ENCODE measurements at places on chromosomes 12 and 14.

- DNase-seq, result no peak
Measured at GRCh38 chr12:104669089-104669721, 212.5 kb downstream of the CHST11 start.

- DNase-seq, result no peak
Measured at GRCh38 chr14:59271734-59272133, 83.3 kb downstream of the DAAM1 start.

GRCh38 chr12:67630373-67631088 is 18.0 kb upstream of the DYRK2 start:
- peak; percentile 82 for DNase-seq

GRCh38 chr12:93243689-93244513 is 133.8 kb upstream of the NUDT4 start:
- peak; percentile 83 for DNase-seq

GRCh38 chr14:66219886-66220285 is 266.3 kb upstream of the CCDC196 start:
- DNase-seq, result no peak

GRCh38 chr12:122886851-122887818 is 8.8 kb downstream of the VPS37B start:
- no peak for DNase-seq

GRCh38 chr14:50232276-50232642 is 881 bp upstream of the SOS2 start:
- no peak for DNase-seq

DNA sequence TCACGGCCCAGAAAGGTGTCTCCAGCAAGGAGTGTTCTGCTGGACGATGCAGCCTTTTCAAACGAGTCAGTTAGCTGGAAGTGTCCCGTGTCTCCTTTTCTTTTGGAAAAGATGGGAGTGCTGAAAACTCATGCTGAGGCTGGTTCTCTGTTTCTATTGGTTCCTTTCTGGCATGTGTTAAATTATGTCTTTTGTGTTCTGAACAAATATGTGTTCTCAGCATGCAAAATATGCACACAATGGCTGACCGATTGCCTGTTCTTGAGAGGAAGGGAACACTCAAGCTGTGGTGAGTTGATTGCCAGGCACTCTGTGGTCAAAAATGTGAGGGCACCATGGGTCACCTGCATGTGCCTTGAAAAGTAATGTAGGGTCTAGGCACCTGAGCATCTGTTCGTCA is 181.3 kb downstream of the CACNA1C start:
- DNase-seq, result no peak

DNA sequence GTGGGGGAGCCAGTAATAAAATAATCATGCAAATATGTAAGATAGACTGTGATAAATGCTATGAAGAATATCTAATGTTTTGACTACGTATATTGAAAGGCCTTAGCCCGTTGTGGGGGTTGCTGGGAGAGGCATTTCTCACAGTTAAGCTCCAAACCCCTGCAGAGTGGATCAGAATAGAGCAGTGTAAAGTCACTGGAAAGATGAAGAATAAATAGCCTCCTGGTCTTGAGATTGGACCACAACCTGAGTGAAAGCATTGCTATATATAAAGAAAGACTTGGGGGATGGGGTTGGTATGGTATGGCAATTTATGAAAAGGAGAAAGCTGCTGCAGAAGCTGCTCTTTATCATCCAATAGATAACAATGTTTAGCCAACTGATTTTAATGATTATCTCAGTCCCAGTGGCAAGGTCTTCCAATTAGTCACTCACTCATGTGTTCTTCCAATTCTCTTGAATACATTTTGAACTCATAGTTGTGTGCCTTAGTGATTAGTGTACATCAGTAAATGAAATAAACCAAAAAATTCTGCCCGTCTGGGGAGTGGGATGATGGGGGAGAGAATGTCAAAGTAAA is 10.2 kb downstream of the PLEKHA5 start:
- DNase-seq, result no peak

GRCh38 chr12:114508529-114509129 is 102.7 kb upstream of the TBX5 start:
- DNase-seq, result peak; percentile 62

GRCh38 chr12:76277480-76277879 is 70.7 kb downstream of the BBS10 start:
- no peak for DNase-seq

DNA sequence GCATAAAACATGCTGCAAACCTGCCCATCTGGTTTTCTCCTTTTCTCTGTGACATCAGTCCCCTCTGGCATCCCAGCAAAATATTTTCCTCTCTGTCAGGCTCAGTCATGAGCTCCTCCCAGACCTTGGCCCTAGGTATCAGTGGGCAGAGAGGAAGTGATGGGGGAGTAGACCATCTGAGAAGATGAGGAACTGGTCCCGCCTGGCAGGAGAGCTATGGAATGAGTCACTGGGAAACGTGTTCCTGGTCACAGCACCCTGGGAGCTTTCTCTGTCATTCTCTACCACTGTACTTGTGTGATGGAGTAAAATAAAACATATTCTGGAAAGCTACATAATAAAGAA is 5.0 kb upstream of the SRSF9 start:
- peak; percentile 84 for DNase-seq

DNA sequence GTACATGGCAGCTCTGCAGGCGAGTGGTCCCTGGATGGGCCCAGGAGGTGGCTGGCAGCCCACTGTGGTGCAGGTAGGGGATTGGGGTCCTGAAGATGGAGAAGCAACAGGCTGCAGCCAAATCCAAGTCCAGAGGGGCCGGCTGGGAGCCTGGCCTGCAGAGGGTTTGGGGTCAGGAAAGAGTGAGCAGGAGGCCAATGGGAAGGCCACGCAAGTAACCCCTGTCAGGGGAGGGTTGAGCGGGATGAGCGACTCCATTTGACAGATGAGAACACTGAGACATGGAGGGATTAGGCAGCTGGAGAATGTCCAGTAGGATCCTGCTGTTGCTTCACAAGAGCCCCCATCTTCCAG is 136.0 kb downstream of the BCL11B start:
- DNase-seq, result no peak

DNA sequence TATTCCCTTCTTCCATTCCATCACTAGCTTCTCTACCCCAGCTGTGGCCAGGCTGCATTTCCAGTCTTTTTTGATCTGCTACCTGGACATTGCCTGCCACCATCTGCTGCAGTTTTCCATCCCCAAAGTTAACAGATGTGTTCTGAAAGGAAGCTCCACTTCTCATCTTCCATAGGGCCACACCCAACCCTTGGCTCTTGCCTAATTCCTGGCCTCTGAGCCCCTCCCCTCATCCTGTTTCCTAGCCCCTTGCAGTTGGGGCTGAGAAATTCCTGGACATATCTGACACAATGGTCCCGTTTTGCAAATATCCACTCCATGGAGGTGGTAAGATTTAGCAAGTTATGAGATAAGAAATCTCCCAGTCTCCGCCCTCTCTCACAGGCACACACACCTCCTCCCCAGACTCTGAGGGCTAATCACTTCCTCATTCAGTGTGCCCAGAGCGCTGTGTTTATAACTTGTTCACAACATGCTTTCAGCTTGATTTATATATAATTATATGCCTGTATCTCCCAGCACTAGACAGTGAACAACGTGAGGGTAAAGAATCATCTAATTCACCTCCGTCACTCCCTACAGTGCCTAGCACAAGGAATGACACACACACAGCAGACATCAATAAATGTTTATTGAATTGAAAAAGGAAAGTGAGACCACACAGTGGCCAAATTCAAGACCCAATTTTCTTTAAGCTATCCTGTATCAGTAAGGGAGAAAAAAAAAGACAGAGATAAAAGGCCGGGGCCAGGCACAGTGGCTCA is 13.4 kb downstream of the SMUG1 start:
- peak; percentile 11 for DNase-seq

- DNase-seq, result no peak
Measured at GRCh38 chr14:81371802-81372201, 28.3 kb downstream of the STON2 start.

DNA sequence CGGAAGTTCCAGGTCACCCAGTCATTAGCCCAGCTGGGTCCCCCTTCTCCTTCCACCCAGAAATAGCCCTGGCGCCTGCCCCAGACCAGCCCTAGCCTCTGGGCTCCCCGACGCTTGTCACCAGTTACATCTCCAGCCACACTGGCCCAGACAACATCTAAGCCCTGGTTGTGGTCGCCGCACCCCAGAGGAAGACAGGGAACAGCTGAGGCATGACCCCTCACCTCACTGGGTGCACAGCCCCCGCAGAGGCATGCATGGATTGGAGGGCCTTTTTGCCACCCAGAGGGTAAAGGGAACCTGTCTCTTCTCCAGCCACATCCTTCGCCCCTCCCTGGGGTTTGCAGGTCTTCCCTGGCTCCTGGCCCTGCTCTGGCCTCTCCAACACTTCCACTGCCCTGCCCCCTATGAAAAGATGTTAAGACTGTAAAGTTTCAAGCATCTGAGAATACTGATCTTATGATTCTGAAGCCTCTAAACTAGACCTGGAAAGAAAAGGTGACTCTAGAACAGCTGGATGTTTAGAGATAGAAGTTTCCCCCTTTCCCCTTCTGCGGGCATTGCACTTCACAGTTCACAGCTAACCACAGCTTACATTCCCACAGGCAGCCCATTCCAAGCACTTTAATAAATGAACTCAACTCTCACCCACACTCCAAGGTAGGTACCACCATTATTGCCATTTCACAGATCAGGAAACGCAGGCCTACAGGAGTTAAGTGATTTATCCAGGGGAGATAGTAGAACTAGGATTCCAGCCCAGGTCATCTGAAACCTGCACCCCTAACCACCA is 14.7 kb downstream of the TMEM119 start:
- no peak for DNase-seq

DNA sequence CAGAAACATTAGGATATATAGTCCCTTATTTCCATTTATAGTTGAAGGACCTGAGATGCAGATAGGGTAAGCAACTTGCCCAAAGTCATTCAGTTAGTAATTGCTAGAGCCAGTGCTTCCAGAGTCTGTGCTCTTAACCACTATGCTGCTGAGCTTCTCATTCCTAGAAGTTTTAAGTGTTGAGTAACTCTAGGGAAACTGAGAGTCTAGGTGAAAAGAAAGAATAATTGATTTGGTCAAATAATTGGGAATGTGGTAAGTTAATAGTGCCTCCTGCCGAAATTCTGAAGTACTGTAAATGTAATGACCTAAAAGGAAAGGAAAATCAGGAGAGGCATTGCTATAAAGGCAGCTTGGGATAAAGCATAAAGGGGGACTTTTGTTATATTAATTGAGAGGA is 14.1 kb downstream of the PYROXD1 start:
- no peak for DNase-seq

GRCh38 chr14:54652605-54653052 is 85.7 kb downstream of the SAMD4A start:
- DNase-seq, result no peak

DNA sequence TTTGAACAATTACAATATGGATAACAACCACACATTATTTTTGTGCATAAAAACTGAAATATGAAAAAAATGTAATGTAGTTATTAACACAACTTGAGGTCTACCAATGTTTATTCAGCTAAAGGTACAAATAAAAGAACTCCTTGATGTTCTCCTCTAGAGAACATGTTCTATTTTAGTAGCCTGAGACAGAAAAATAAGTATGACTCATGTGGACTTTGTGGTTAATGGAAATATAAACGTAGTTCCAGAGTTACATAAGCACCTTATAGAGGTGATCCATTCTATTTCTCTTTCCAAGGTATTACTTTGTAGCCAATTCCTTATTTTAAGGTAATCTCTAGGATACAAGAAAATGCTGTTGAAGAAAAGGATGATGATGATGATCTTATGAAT is 25.7 kb downstream of the ALKBH1 start:
- DNase-seq, result no peak

- no peak for DNase-seq
Measured at GRCh38 chr14:104305511-104306449, 167.4 kb downstream of the KIF26A start.

GRCh38 chr12:2633176-2633824 is 161.5 kb upstream of the FKBP4 start:
- DNase-seq, result no peak

DNA sequence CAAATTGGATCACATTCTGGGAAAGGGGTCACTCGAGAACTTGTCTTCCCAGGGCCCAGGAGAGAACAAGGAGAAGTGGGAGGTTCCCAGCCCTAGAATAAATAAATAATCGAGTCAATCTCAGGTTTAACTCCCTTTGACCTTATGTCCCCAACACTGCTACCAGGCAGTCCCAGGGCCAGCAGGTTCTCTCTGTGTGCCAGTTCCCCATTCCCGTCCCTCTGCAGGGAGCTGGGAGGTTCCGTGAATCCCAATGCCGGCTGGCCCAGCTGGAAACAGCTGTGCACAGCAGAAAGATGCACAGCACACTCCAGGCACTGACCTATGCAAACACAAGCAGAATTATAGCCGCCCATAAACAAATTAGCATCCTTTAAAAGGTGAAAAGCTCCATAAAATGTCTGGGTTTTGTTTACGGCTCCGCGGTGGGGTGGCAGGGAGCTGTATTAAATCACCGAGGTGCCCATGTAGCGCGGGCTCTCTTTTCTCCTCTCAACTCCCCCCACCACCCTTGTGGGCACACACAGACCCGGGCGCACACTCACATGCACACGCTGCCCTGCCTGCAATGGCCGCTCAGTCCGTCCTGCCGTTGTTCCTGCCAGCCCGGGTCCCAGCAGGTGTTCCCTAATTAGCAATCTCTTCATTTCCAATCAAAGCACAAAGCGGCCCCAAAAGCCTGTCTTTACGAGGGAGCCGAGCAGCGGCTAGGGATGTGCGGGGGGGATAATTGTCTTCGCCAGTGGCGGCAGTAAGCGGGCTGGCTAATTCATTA is 46.6 kb upstream of the ESRRB start:
- DNase-seq, result no peak

GRCh38 chr14:25132732-25133422 is 82.9 kb upstream of the STXBP6 start:
- peak; percentile 52 for DNase-seq

DNA sequence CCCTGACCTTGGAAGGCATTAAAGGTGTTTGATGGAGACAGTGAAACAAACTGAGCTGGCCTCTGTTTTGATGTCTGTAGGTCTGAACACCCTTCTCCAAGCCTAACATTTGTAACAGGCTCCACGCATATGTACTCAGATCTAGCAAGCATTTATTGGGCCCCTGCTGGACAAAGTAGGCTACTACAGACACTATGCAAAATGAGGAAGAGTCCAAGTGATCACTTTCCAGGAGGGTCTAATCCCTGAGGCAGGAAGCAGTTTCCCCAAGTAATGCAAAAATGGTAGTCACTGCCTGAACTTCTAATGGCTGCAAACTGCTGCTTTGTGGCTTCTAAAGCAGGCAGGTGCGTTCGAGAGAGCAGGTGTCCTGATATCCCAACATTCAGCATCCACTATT is 405.8 kb downstream of the MED13L start:
- peak; percentile 22 for DNase-seq

GRCh38 chr14:38122241-38122640 is 85.5 kb upstream of the SSTR1 start:
- DNase-seq, result no peak

Data from inflammatory macrophage (primary cell).